ENCODE measurements at places on chromosomes 16 and 17.

- no peak for DNase-seq
These were observed 15.3 kb upstream of the GAA start for GRCh38 chr17:80086081-80086480.

GRCh38 chr16:11379420-11379819 lies 34.2 kb downstream of the RMI2 start:
- no peak for DNase-seq

- no peak for DNase-seq
These were observed 3.2 kb upstream of the HOXB9 start for GRCh38 chr17:48629411-48629759.

DNA sequence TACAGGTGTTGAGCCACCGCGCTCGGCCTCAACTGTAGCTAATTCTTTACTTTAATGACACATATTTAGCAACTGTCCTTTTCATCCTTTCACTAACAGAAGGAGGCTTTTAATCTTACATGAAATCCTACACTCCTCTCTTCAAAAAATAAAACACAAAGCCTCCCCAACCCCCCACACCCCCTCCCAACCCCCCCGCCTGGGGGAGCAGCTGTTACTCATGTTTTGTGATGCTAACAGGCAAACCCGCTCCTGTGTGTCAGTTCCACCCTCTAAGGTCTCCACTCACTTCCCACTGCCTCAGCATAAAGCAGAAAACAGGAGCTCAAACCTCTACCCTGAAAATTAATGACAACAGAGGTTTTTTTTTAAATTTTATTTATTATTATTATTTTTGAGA lies 55.4 kb upstream of the SLC25A19 start:
- DNase-seq, result no peak

DNA sequence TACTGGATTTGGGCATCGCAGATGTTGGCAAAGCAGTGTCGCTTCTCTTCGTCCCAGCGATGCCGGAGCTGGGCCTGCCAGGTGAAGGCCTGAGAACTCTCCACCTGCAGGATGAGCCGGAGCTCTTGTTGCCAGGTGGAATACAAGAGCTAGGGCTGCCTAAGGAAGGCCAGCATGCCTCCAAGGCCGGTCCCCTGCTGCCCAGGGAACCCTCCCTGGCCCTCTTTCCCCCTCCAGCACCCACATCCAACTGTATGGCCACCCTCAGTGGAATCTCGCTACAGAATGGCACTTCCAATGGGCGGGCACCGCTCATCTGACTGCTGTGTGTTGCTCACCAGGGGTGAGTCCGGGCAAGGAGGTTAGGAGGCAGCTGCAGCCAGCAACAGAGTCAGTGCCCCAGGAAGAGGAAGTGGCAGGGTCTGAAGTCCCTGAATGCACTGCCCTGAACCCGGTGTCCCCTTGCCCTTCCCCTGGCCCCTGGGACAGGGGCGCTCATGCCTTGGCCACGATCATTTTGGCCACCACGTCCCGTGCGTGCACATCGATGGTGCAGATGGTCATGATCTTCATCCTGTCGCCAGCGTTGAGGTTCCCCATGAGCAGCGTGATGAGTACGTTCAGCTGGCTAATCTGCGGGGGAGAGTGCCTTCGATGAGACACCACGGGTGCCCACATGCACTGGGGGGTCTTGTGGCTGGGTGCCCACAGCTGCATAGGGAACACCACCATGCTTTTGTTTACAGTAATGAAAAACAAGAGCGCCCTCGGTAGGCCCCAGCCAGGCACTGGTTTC lies 75.8 kb downstream of the DNAH17 start:
- DNase-seq, result no peak

- DNase-seq, result no peak
These were observed 69.9 kb upstream of the SEC14L1 start for GRCh38 chr17:77070888-77071279.

GRCh38 chr16:912684-913613 lies 57.8 kb downstream of the LMF1 start:
- no peak for DNase-seq

- DNase-seq, result no peak
These were observed 878 bp downstream of the DLG4 start for GRCh38 chr17:7218758-7219157.

GRCh38 chr17:40321524-40321929 lies 12.5 kb downstream of the RARA start:
- DNase-seq, result no peak

DNA sequence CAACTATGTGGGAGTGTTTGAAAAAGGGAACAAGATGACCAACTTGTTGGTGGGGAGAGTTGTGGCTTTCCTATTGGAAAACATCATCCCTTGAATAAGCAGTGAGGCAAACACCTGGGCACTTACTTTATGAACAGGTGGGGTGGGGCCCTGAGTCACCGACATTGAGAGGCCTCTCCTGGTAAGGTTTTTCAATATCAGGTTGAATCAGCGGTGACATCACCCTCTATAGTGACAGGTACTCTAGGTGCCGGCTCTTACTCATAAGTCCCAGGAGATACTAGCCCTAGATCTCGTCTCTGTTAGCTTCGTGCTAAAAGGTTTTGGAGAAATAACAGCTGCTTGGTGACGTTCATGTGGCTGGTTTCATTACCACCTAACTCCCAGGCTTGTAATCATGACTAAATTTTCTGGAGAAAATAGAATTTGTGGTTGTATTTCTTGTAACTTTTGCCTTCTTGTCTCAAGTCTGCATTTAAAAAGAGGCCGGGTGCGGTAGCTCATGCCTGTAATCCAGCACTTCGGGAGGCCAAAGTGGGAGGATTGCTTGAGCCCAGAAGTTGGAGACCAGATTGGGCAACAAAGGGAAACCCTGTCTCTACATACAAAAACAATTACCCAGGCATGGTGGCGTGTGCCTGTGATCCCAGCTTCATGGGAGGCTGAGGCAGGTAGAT lies 19.3 kb downstream of the CDH1 start:
- DNase-seq, result no peak

GRCh38 chr16:1105888-1106620 lies 10.0 kb upstream of the C1QTNF8 start:
- no peak for DNase-seq

GRCh38 chr17:53571342-53571741 lies 251.4 kb upstream of the KIF2B start:
- DNase-seq, result no peak

- peak; percentile 35 for DNase-seq
These were observed at the start of gene ORAI3 for GRCh38 chr16:30948667-30949649. Gene ORAI3, plus strand, starts transcription at chr16:30949068. Its CDS starts 222 bp downstream, at chr16:30949290.

- DNase-seq, result no peak
These were observed 6.7 kb upstream of the MPP3 start for GRCh38 chr17:43839670-43840108.

GRCh38 chr17:56300144-56300543 lies 146.9 kb downstream of the ANKFN1 start:
- peak; percentile 14 for DNase-seq

GRCh38 chr17:62802561-62803205 lies 5.4 kb downstream of the MARCHF10 start:
- no peak for DNase-seq

- peak; percentile 2 for DNase-seq
These were observed 91.0 kb downstream of the GSG1L start for GRCh38 chr16:27972500-27972899.

- peak; percentile 49 for DNase-seq
These were observed 4.8 kb downstream of the PPM1D start for GRCh38 chr17:60604686-60605334.

- DNase-seq, result no peak
These were observed 511.3 kb upstream of the HSBP1 start for GRCh38 chr16:83296505-83296904.

DNA sequence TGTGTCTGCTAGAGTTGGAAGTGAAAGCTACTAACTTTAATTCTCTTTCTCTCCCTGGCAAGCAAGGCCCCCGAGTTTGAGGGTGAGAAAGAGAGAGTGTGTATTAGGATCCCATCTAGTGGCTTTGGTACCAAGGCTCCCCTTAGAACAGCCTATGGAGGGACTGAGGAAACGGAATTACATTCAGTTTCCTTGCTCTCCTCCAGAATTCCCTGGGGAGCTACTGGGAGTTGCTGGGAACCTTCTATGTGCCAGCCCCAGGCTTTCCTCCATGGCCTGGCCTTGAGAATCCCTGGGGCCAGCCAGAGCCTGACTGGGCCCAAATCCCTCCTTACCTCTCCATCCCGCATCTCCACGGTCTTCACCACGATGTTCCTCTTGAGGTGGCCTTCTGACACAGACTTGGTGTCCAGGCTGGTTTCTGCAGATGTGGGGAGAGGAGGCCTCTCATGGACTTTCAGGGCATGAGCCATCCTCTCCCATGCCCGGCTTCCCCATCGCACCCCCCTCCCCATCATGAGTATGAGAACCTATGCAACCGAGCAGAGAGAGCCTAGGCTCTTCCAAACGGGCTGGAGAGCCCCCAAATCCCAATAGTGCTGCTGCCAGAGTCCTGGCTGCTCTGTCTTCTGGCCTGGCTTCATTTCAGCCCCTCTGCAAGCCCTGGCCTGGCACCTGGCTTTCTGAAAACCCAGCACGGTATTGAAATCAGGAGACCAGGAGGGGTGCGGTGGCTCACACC lies 7.4 kb downstream of the GFAP start:
- DNase-seq, result peak; percentile 7

- peak; percentile 66 for DNase-seq
These were observed 46.4 kb downstream of the DNAH3 start for GRCh38 chr16:21103941-21104860.

DNA sequence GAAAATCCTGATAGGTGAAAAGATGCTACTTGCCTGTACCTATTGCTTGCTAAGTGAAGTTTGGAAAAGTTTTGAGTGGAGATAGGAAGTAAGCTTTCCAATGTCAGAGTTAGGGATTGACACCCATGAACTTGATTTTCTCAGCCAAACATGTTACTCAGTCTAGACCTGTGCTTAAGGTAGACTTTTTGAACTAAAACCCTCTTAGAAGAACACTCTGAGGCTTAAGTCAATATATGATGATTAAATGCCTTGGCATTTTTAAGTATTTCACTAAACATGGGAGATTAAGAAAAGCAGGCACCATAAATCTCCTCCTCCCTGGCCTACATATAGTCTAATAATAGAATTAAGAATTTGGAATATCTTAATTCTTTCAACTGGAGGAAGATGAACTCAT lies 785.6 kb upstream of the SOX9 start:
- DNase-seq, result no peak

DNA sequence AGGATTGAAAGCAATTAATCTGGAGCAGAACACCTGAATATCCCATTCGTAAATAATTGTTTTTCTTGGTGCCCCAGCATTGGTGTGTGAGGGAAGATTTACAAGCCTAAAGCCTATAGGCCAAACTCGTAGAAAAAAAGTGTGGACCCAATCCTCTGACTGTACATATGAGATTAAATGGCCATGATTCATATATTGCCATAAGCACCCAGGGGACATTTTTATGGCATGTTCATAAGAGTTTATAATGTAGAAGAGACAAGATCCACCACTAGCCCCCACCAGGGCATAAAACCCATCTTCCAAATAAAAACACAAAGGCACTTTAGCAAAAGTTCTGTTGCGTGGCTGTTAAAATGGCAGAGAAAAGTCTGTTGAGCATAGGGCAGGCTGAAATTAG lies 15.5 kb upstream of the SALL1 start:
- no peak for DNase-seq

GRCh38 chr16:12311877-12312276 lies 335.3 kb downstream of the SNX29 start:
- DNase-seq, result no peak

DNA sequence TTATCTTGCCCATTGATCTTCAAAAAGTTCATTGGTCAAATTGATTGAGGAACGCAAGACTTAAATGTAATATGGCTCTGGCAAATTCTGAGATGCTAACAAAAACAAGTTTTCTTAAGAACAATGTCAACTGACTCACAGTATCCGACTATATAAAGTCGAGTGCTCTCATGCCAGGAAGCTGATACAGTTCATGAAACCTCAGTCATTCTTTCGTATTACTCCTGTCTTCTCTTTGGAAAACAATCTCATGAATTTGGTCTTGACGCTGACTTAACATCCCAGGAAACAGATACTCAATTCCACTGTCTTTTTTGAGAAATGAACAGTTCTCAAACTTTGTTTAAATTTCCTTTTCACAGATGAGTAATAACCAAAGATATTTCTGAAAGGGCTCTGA lies 704.9 kb downstream of the MAF start:
- peak; percentile 72 for DNase-seq

GRCh38 chr16:87765473-87765775 lies 362 bp downstream of the KLHDC4 start:
- DNase-seq, result no peak

GRCh38 chr16:1580256-1580655 lies 31.6 kb downstream of the IFT140 start:
- no peak for DNase-seq

GRCh38 chr16:47142821-47143676 lies 696 bp downstream of the NETO2 start:
- no peak for DNase-seq

GRCh38 chr16:22216191-22216831 lies 10.2 kb downstream of the EEF2K start:
- no peak for DNase-seq

GRCh38 chr16:81253141-81253540 lies 14.7 kb downstream of the BCO1 start:
- DNase-seq, result no peak

DNA sequence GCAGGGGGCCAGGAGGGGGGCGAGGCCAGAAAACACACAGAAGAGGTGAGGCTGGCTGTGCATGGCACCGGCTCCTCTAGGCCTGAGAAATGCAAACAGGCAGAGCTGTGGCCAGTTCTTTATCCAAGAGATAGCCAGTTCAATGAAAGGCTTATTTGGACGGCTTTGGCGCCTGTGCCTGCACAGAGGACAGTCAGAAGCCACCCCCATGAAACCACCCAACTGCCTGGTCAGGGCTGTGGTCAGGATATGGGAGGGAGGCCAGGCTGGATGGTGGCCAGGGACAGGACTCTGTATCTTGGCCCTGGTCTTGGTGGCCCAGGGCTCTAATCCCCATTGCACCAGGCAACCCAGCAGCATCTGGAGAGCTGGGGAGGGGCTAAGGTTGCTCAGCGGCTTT lies 24.5 kb upstream of the GPRC5C start:
- DNase-seq, result no peak

DNA sequence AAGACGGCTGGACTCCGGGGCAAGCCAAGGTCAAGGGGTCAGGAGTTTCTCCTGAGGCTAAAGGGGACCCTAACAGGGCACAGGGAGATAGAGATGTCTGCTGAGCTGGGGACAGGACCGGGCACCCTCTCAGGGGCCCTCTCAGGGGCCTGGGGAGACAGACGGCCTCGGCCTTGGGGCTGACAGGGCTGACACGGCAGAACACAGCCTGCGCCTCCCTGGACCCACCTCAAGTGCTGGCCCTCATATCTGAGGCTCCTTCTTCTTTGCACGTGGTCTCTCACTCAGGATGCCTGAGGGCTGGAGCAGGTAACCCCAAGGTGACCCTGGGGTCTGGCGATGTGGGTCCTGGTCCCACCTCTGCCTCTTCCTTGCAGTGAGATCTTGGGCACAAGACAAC lies 186.9 kb upstream of the TNRC6C start:
- no peak for DNase-seq

DNA sequence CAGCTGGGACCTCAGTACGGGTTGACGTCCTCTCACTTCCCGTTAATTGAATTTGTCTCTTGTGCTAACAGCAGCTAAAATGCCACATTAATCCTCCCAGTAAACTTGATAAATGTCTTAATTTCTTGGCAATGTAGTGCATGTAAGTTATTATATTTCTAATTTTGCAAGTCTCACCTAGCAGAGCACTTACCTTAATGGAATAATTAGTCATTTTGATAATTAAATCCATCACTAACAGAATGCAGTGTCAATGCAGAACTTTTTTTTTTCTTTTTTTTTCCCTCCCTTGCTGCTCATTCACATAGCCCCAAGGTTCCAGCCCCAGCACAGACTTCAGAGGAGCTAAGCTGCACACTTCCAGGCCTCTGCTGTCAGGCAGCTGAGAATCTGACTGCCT lies 376.5 kb downstream of the RBFOX1 start:
- DNase-seq, result no peak

Measured in stromal cell of bone marrow (primary cell).